ENCODE measurements at places on chromosomes 7 and 10.

DNA sequence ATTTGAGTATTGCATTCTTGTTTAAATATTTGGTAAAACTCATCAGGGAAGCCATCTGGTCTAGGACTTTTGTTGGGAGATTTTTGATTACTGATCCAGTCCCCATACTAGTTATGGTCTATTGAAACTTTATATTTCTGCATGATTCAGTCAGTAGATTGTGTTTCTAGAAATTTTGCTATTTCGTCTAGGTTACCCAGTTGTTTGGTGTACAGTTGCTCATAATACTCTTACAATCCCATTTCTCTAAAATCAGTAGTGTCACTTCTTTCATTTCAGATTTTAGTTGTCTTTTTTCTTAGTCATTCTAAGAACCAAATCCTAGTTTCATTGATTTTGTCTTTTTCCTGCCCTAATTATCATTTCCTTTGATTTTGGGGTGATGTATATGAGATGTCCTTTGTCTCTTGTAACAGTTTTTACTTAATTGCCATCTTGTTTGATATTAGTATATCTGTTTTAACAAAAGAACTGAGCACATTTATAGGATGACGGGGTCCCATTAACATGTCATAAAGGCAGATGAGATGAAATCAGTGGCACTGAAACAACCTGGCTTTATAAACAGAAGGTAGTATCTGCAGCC lies 7.9 kb downstream of the MALSU1 start:
- no peak for DNase-seq

GRCh38 chr10:132549371-132549770 lies 11.8 kb downstream of the INPP5A start:
- no peak for DNase-seq

- DNase-seq, result no peak
These were observed 117.0 kb upstream of the RET start for GRCh38 chr10:42959833-42960232.

- no peak for DNase-seq
These were observed 119.1 kb downstream of the TFEC start for GRCh38 chr7:115911465-115911864.

GRCh38 chr7:73605601-73606220 lies 18.6 kb downstream of the MLXIPL start:
- no peak for DNase-seq

GRCh38 chr10:110747609-110748464 lies 103.7 kb downstream of the RBM20 start:
- DNase-seq, result no peak

DNA sequence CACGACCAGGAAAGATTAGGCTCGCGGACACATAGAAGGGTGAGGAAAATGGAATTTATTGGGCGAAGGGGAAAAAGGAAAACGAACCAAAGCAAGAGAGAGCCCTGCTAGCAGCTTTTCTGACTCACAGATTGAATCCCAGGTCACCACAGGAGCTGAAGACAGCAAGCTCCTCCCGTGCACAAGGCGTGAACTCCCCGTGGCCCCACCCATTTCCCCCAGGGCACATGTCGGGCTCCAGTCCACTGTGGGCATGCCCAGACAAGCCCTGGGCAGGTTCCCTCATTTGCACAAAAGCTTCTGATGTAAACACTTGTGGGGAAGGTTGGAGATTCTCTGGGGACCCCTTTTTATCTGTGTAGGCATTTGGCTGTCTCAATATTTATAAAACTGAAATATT lies 582.4 kb downstream of the SUGCT start:
- peak; percentile 29 for DNase-seq

- peak; percentile 49 for DNase-seq
These were observed 48.9 kb downstream of the DLG5 start for GRCh38 chr10:77877441-77878344.

DNA sequence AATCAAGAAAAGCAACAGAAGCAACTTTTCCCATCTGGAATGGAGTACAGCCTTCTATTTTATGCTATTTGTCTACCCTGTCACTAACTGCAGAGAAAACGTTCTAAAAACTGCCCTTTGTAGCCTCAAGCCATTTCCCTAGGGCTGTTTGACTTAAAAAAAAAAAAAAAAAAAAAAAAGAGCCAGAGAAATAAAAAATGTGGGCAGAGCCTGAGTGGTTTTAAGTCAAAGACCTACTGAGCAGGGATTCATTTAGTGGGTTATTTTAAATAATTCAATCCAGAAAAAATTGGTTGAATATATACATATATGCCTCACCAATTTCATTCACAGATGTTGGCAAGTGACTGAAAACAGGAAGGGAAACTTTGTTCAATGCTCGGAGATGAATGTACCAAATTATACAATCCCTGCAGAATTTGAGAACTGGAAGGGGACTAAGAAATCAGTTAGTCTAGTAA lies 75.2 kb downstream of the PPP1R3C start:
- DNase-seq, result no peak

- DNase-seq, result no peak
These were observed 108.9 kb upstream of the FAM3C start for GRCh38 chr7:121505021-121505420.

Measured in eye (tissue), 1 donor.